Uterus (tissue), 4 donors: ENCODE measurements at places on chromosomes 5 and 9. TPM values are rescaled to one million over a fixed set of nuclear protein-coding genes. Genes with fewer than 3 reads are reported as not detected.

The BTNL9 gene
- total RNA-seq, result 9.0 TPM

The SPATA6L gene
- total RNA-seq, result 13.6 TPM

The BNC2 gene
- 85.9 TPM for total RNA-seq

DNA sequence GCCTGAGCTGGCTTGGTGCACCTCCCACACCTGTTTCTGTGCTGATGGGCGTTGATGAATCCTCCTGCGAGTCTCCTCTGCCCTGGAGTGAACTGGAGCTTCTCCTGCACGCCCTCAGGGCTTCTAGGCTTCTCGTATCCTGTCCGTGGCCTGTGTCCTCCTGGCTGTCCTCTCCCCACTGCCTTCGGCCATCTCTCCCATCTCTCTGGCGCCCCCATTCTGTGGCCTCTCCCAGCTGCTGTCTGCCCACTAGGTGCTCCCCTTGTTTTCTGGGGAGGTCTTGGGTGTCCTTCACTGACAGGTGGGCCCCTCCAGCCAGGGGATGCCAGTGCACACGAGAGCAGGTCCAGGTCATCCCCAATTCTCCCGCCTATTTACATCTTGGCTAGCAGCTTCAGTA is 28.8 kb downstream of the AHRR start:
- H3K4me3 ChIP-seq, result no peak overlapping the region
- no peak overlapping the region for H3K27ac ChIP-seq
- H3K36me3 ChIP-seq, result no peaks in the 10 kb centered on the region
- DNase-seq, result no peak
- H3K4me1 ChIP-seq, result no peaks in the 10 kb centered on the region

GRCh38 chr9:86636519-86636918 is 282.3 kb upstream of the TUT7 start:
- H3K27ac ChIP-seq, result peak overlapping the region; percentile 23
- no peaks in the 10 kb centered on the region for H3K36me3 ChIP-seq
- no peaks in the 10 kb centered on the region for H3K4me1 ChIP-seq
- peak; percentile 32 for DNase-seq
- H3K27me3 ChIP-seq, result no peaks in the 10 kb centered on the region

- H3K4me3 ChIP-seq, result no peak overlapping the region
- no peak for DNase-seq
- H3K27ac ChIP-seq, result no peak overlapping the region
- H3K36me3 ChIP-seq, result no peaks in the 10 kb centered on the region
- no peaks in the 10 kb centered on the region for H3K27me3 ChIP-seq
These were observed 22.6 kb downstream of the SSBP2 start for GRCh38 chr5:81728301-81728700.

DNA sequence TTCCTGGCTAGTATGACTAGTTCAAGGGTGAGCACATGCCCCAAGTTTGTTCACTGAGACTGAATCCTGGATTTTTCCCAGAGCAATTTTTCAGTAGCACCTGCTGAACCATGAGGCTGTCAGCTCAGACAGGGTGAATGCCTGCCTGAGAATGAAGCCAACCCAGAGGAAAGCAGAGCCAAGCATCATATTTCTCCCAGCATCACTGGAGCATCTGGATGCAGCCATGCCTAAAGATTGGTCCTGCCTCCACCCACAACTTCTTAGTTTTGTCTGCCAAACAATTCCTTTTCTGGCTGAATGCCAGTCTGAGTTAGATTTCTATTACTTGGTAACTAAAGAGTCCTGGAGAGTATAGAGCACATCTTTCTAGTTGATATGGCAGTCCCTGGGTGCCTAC is 343.6 kb downstream of the CSNK1G3 start:
- H3K4me1 ChIP-seq, result no peaks in the 10 kb centered on the region
- DNase-seq, result no peak
- no peaks in the 10 kb centered on the region for H3K36me3 ChIP-seq
- H3K27ac ChIP-seq, result no peak overlapping the region
- H3K27me3 ChIP-seq, result no peaks in the 10 kb centered on the region

GRCh38 chr5:142323480-142324135 is 1.2 kb downstream of the SPRY4 start:
- peak overlapping the region; percentile 47 for H3K4me3 ChIP-seq
- no peaks in the 10 kb centered on the region for H3K27me3 ChIP-seq
- peaks cover 5% of the 10 kb centered on the region for H3K4me1 ChIP-seq
- H3K27ac ChIP-seq, result peak overlapping the region; percentile 75
- DNase-seq, result peak; percentile 33
- H3K36me3 ChIP-seq, result no peaks in the 10 kb centered on the region

DNA sequence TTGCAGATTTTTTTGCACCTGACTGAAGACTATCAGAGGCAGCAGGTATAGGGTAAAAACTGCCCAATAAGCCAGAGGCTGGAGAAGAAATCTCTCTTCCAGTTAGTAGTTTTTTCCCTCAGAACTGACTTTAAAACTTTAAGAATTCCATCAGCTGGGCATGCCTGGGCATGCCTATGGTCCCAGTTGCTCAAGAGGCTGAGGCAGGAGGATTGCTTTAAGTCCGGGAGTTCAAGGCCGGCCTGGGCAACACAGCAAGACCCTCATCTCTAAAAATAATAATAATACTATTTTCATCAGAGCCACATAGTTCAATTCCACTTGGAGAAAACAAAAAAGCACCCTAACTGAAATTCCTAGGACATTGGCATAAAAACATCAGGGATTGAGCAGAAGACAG is 30.3 kb downstream of the SUSD1 start:
- no peak overlapping the region for H3K27ac ChIP-seq
- no peak for DNase-seq
- no peaks in the 10 kb centered on the region for H3K27me3 ChIP-seq
- no peak overlapping the region for H3K4me3 ChIP-seq

GRCh38 chr5:68382640-68383039 is 167.1 kb downstream of the PIK3R1 start:
- no peaks in the 10 kb centered on the region for H3K36me3 ChIP-seq
- DNase-seq, result no peak
- H3K27ac ChIP-seq, result no peak overlapping the region
- H3K4me3 ChIP-seq, result no peak overlapping the region
- H3K27me3 ChIP-seq, result no peaks in the 10 kb centered on the region

GRCh38 chr5:138305797-138306196 is 25.8 kb downstream of the CDC25C start:
- no peaks in the 10 kb centered on the region for H3K27me3 ChIP-seq
- H3K4me1 ChIP-seq, result no peaks in the 10 kb centered on the region
- DNase-seq, result no peak
- no peaks in the 10 kb centered on the region for H3K36me3 ChIP-seq
- H3K27ac ChIP-seq, result no peak overlapping the region

DNA sequence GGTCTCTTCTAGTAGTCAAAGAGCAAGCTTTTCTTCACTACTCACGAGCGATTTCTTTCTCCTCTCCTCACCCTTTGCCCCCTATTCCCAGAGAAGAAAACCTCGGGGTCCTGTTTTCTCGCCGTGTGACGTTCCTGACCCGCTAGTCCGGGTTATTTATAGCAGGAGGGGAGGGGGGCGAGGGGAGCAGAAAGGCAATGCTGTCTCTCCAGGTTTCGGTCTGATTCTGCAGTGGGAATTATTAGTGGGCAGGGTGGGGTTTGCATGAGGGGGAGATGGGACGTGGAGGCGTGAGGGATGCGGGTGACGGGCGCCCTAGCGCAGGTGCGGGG is 847 bp upstream of the GABRB2 start:
- H3K27ac ChIP-seq, result no peak overlapping the region
- peak overlapping the region; percentile 20 for H3K4me3 ChIP-seq
- H3K27me3 ChIP-seq, result no peaks in the 10 kb centered on the region

DNA sequence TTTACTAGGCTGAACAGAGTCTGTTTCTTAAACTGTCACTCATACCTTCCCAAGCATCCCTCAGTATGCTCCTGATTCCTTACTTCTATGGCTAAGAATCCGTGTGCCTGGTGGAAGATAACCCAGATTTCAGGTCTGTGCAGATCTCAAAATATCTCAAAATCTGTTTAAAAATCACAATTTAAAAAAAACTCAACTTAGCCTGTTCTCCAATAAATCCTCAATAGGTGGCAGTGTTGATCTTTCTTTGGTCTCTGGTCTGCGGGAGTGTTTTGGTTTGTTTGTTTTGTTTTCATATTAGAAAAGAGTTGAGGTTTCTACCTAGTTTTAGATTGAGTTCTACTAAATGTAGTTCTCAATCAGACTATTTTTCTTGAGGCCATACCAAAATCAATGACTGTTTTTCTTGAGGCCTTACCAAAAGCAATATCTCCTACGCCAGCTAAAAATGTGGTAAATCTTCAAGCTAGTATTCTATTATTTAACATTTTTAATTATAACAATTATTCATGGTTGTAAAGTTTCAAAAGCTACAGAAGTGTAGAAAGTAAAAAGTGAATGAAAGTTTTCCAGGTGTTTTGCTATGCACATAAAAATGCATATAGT is 57.9 kb downstream of the TGFBR1 start:
- H3K4me3 ChIP-seq, result no peak overlapping the region
- H3K27me3 ChIP-seq, result no peaks in the 10 kb centered on the region
- no peaks in the 10 kb centered on the region for H3K36me3 ChIP-seq
- no peaks in the 10 kb centered on the region for H3K4me1 ChIP-seq
- no peak for DNase-seq
- H3K27ac ChIP-seq, result no peak overlapping the region

- no peak overlapping the region for H3K27ac ChIP-seq
- no peaks in the 10 kb centered on the region for H3K27me3 ChIP-seq
- H3K36me3 ChIP-seq, result no peaks in the 10 kb centered on the region
- no peak overlapping the region for H3K4me3 ChIP-seq
- H3K4me1 ChIP-seq, result no peaks in the 10 kb centered on the region
These were observed 801.2 kb downstream of the MAT2B start for GRCh38 chr5:164306662-164307061.

DNA sequence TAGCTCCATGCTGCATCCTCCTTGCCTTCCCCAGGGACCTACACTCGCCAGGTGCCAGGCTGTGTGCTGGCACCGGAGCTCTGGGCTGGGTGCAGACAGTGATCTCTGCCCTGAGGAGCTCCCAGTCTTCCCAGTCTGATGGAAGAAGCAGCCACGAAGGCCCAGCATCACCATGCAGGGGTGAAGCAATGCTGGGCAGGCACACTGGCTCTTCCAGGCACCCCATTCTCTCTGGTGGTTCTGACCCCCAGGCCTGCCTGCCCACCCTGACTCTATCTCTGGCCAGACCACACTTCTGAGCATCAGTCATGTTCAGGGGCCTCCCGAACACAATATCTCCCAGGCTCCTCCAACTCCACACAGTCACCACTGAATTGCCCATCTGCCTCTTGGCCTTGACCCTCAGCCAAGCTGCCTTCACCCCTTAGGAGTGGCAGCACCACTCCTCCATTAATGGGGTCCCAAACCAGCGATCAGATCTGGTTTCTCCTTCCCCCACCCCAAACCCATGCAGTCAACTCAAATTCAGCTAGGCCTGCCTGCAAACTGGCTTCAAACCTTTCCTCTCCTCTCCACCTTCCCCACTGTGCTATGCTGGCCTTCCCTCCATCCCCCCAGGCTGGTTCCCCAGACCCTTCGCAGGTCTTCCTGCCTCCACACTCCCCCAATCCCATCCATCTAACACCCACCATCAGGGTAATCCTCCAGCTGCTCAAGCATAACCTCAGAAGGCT is 102.7 kb upstream of the MVB12B start:
- no peak overlapping the region for H3K4me3 ChIP-seq
- no peak for DNase-seq
- no peaks in the 10 kb centered on the region for H3K4me1 ChIP-seq
- no peaks in the 10 kb centered on the region for H3K36me3 ChIP-seq
- no peaks in the 10 kb centered on the region for H3K27me3 ChIP-seq
- H3K27ac ChIP-seq, result no peak overlapping the region

DNA sequence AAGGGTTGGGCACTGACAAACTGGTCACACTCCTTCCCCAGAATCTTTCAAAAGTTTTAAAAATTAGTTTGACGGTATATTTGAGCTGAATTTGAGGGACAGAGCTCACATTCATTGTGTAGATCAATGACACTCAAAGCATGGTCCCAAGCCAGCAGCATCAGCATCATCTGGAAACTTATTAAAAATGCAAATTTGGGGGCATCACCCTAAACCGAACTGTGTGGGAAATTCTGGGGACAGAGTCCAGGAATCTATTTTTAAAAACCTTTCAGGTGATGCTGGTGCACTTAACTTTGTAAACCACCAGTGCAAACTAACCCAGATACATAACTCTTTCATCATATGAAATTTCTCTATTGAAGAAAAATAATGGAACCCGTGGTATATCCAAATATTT is 58.1 kb upstream of the MTAP start:
- no peak overlapping the region for H3K4me3 ChIP-seq
- no peaks in the 10 kb centered on the region for H3K36me3 ChIP-seq
- DNase-seq, result no peak
- H3K4me1 ChIP-seq, result no peaks in the 10 kb centered on the region

GRCh38 chr9:136316896-136317676 is 10.3 kb upstream of the GPSM1 start:
- H3K4me3 ChIP-seq, result no peak overlapping the region
- no peaks in the 10 kb centered on the region for H3K27me3 ChIP-seq
- no peaks in the 10 kb centered on the region for H3K4me1 ChIP-seq
- H3K36me3 ChIP-seq, result no peaks in the 10 kb centered on the region
- no peak for DNase-seq

DNA sequence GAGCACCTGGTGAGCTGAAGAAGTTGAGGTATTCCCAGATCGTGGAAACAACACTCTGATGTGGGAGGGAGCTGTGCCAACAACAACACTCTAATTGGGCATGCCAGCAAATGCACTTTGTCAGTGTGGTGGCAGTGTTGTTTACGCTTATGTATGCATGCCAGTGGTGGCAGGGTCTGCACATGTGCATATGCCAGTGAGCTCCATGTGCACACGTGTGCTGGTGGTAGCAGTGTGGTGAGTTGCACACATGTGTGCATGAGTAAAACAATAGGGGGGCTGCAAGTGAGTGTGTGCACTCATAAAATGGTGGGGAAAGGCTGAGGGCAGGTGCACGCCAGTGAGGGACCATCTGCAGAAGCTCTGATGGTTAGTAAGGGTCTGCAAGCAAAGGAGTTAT is 134.2 kb downstream of the DMRTA1 start:
- no peak overlapping the region for H3K4me3 ChIP-seq
- no peak for DNase-seq
- H3K27me3 ChIP-seq, result no peaks in the 10 kb centered on the region
- H3K4me1 ChIP-seq, result no peaks in the 10 kb centered on the region
- no peaks in the 10 kb centered on the region for H3K36me3 ChIP-seq
- H3K27ac ChIP-seq, result no peak overlapping the region
